Activated naive CD4-positive, alpha-beta T cell treated with anti-CD3 and anti-CD28 coated beads, Interleukin-2, amount 50 U/mL, for 72 hours (primary cell): ENCODE measurements at places on chromosomes 1 and 21. TPM values are rescaled to one million over a fixed set of nuclear protein-coding genes. Genes with fewer than 3 reads are reported as not detected.

The CD1E gene
- total RNA-seq, result not detected

The GPR3 gene
- 0.25 TPM for total RNA-seq

The CFHR4 gene
- not detected for total RNA-seq

The DNAJC6 gene
- total RNA-seq, result 3.1 TPM

The BTF3L4 gene
- 29.9 TPM for total RNA-seq

The TMEM53 gene
- 5.2 TPM for total RNA-seq

The CNTN2 gene
- total RNA-seq, result not detected

The ABCB10 gene
- total RNA-seq, result 17.4 TPM

The S100A1 gene
- not detected for total RNA-seq

- DNase-seq, result no peak
Observed at GRCh38 chr1:115300087-115300876, 37.8 kb downstream of the NGF start.

DNA sequence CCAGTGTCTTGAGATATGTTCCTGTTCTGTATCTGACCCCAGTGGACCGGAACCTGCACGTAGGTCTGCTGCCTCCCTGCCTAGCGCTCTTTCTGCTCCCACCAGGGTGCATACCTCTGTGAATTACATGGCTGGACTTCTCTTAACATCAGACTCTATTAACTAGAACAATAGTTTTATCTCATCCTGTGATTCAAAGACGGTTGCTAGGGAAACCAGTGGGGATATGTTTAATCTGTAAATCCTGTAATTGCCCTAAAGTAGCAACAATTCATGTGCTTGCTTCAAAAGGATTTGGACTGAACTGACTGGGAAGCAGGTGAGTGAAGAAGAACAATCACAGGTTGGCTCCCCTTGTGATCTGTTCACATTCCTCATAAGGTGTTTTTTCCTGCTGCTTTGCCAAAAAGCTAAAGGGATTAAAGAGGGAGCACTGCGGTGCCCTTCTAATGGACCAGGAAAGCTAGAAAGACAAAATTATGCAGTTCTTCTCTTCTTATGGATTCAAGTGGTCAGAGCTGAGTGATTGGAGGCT, 52.7 kb upstream of the DIRAS3 start:
- no peak for DNase-seq

DNA sequence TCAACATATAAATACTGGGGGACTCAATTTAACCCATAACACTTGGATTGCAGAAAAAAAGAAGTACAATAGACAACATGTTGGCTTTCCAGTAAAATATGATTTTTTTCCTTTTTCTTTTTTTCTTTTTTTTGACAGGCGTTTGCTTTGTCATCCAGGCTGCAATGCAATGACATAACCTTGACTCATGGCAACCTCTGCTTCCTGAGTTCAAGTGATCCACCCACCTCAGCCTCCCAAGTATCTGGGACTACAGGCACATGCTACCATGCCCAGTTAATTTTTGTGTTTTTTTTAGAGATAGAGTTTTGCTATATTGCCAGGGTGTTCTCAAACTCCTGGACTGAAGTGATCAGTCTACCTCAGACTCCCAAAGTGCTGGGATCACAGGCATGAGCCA, 1512.0 kb upstream of the PRMT6 start:
- no peak for DNase-seq

GRCh38 chr1:61504852-61505390, 220.0 kb downstream of the TM2D1 start:
- DNase-seq, result no peak

DNA sequence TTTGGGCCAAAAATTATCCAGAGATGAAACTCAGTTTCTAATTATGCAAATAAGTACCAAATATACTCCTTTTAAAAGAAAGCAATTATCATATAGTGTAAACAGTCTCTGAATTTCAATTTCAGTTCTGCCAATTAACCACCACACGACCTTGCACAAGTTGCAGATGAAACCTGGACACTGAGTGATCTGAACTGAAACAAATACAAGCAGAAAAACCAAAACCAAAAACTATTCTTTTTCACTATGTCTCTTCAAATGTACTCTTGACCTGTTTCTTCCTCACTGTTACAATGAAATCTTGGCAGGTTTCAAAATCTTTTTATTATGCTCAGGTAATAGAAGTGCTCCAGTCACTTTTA, 79.2 kb downstream of the TYW3 start:
- no peak for DNase-seq

DNA sequence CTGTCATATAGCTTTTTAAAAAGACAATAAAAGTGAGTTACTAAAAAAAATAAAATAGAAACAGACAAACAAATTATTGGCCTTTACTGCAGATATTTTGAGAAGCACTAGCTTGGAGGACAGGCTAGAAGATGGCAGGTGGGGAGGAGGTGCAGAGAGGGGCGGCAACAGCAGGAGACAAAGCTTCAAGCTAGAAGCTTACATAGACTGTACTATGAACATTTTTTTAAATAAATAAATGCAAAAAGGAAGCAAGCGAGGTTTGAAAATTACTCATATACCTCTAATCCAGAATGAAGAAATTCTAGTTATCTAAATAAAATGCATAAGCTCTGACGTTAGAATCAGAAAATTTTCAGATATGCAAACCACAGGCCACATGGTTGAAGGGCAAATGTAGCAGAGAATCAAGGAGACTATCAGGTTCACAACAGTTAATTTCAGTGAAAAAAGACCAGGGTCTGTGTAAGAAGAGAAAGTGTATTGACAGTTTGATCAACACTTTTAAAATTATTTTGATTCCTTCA, 54.9 kb downstream of the NRIP1 start:
- DNase-seq, result no peak

DNA sequence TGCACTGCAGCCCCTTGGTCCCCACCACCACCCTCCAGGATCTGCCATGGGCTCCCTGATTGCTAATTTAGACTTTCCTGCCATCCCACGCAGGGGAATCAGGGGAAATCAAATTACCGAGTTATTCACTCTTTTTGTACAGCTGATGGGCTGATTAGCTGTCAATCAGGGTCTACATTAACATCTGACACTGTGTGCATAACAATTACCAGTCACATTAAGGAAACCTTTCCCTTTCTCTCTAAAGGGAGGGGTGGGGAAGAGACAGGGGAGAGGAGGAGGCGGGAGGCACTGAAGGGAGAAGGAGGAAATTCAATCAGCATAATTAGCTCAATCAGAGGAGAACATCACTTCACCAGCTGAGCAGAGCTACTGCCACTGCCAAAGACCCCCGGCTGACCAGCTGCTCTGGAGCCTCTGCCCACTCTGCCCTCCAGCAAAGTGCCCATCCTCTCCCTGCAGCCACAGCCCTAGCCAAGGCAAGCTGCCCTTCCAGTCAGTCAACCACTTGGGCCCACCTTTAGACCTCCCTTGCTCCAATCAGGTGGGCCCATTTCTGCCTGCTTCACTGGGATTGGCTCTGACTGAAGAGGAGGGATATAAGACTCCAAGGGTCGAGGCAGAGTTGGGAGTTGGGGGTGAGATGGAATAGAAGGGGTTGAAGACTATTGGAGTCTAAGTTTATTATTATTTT, 199.3 kb upstream of the ZC3H12A start:
- DNase-seq, result no peak

- DNase-seq, result no peak
Observed at GRCh38 chr21:31117128-31117916, 79.0 kb upstream of the KRTAP19-8 start.

GRCh38 chr1:54985556-54985955, 5.1 kb downstream of the TMEM61 start:
- no peak for DNase-seq

- DNase-seq, result no peak
Observed at GRCh38 chr1:99623554-99623953, 22.4 kb upstream of the PALMD start.

GRCh38 chr1:58572690-58573089, 4.4 kb downstream of the TACSTD2 start:
- DNase-seq, result no peak

- DNase-seq, result no peak
Observed at GRCh38 chr1:156157506-156157905, 4.1 kb downstream of the SEMA4A start.

DNA sequence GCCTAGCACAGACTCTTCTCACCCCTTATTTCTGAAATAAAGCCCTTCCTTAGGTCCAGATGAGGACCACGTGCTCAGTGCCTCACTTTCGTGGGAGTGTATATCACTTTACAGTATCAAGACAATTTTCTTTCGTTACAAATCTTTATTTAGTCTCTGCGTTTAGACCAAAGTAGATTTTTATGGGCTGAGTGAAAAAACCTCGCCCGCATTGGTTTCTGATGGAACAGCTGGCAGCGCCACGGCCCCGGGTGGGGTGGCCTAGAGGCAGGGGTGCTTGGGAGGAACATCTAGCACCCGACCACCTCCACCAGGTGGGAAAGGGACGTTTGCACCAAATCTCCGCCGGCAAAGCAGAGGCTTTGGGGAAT, 7.6 kb downstream of the SIM2 start:
- no peak for DNase-seq
